ENCODE measurements at places on chromosomes 3 and 15.

GRCh38 chr15:80343554-80343992 is 60.6 kb upstream of the ARNT2 start:
- peak; percentile 89 for DNase-seq

DNA sequence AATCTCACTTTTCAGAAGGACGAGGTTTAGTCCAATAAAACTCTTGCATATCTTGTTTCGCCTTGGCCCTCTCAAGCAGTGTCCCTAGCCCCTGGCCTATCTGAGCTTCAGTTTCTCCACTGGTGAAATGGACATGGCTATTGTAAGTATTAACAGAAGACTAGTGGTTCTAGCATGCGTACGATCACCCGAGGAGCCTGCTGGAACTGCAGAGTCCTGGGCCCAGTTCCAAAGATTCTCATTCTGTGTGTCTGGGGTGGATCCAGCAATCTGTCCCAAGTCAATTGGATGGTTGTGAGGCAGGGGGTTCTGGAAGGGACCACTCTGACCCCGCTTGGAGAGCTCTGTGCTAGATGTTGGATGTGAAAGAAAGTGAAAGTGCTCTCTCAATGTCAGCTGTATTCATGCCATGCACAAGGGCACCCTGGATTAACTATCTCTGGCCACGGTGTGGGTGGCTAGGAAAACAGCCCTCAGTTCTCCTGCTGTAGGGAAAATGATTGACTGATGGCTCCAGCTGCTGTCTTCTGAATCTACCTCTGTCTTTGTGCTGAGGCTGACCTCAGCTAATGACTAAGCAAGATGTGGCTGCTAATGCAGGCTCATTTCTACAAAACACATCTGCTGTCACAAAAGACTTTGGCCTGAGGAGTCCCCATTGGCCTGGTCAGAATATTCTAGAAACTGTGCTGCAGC is 1.9 kb upstream of the PLA1A start:
- DNase-seq, result no peak

DNA sequence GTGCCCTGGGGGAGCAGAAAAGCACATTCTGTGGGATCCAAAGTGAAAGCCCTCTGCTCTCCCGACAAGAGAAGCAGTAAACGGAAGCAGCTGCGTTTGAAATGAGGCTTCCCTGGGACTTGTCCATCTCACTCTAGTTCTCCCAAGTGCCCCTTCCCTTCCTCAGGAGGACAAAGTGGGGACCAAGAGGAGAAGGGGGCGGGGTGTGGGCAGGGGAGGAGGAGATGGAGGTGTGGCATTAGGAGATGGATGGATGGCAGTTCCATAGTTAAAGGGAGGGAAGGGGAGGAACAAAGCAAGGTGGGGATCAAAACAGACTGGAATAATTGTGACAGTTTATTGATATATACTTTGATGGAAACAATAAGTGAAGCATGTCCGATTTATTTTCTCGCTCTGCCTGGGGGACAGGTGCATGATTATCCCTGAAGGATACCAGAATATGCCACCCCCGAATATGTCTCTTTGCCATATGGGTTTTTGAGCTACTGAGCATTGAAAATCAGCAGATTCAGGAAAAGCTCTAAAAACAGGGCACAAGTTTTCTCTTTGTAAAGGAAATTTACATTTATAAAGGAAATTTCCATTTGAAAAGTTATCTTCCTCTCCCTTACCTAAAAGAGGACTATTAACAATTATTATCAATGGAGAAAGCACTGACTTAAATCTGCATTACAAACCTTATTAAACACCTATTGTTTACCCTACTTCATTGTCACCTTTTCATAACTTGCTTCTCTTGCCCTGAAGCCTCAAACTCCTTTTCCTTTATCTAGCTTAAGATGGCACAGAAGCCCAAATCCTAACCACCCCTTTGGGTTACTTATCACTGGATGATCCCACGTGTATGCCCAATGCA is 58.9 kb upstream of the DAZL start:
- DNase-seq, result no peak

GRCh38 chr3:71466483-71466882 is 117.0 kb downstream of the FOXP1 start:
- DNase-seq, result peak; percentile 19

- no peak for DNase-seq
Measured at GRCh38 chr15:99895189-99895955, 162.1 kb upstream of the LYSMD4 start.

DNA sequence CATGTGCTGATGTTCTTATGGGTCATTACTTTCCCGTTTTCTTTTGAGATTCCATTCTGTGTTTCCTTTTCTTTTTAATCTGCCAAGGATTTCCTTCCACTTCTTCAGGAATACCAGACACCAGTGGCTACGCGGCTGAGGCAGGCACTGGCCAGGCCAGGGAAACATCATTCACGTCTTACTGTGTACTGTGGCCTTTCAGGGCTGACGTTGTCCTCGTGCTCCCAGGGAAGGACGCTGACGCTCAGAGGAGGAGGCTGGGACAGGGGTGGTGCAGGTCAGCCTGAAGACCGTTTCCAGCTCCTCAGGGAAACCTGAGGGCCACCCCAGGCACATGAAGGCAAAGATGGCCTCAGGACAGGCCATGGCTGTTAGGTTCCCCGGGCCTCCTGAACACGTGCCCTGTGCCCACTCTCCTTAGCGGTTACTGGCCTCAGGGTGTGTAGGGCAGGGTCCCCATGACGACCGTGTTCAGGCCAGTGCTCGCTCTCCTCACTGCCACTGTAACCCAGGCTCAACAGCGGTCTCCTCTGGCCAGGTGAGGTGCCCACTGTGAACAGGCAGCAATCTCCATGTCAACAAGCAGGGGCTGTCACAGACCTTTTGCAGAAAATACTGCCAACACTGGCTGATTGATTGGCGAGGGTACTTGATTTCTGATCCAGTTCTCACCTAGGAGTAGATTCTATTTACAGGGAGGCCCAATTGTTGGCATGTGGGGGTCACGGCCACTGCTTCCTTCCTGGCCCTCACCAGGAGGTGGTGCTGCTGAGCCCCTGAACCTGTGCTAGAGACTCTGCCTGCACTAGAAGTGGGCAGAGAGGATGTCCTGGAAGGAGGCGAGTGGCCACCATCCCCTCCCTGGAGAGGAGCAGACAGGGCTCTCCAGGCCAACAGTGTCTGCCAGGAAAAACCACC is 169.5 kb downstream of the ATP10A start:
- DNase-seq, result peak; percentile 22

- DNase-seq, result no peak
Measured at GRCh38 chr3:99767291-99767690, 50.4 kb upstream of the CMSS1 start.

GRCh38 chr15:92492551-92493115 is 99.0 kb downstream of the ST8SIA2 start:
- no peak for DNase-seq

- DNase-seq, result no peak
Measured at GRCh38 chr3:87901141-87901540, 157.7 kb downstream of the CGGBP1 start.

DNA sequence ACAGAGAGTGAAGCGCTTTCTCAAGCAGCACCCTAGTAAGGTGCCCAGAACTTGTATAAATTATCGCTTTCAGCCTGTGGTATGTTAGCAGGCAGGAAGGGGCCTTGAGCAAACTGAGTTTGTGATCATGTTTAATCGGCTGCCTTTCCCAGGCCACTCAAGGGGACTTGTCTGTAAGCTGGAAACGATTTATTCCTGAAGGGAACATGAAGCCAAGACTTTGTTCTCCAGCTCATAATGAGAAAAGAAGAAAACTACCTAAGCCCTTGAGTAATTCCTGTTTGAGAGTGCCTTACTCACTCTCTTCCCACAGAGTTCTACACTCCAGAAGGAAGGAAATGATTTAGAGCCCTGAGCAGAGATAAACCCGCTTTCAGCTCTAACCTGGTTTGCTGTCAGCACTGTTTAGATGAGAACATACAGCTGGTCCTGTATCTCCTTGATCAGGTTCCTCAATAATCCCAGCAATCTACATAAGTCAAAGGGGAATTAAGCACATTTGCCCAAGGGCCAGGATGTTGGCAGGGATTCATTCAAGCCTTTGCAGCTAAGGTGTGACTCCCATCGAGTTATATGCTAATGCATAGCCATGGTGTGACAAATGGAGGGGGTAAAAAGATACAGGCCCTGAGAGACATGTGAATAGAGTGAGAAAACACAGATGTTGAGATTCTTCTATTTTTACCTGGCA is 187.7 kb upstream of the SLC24A5 start:
- no peak for DNase-seq

- DNase-seq, result no peak
Measured at GRCh38 chr3:123123716-123124616, 57.1 kb downstream of the PDIA5 start.

DNA sequence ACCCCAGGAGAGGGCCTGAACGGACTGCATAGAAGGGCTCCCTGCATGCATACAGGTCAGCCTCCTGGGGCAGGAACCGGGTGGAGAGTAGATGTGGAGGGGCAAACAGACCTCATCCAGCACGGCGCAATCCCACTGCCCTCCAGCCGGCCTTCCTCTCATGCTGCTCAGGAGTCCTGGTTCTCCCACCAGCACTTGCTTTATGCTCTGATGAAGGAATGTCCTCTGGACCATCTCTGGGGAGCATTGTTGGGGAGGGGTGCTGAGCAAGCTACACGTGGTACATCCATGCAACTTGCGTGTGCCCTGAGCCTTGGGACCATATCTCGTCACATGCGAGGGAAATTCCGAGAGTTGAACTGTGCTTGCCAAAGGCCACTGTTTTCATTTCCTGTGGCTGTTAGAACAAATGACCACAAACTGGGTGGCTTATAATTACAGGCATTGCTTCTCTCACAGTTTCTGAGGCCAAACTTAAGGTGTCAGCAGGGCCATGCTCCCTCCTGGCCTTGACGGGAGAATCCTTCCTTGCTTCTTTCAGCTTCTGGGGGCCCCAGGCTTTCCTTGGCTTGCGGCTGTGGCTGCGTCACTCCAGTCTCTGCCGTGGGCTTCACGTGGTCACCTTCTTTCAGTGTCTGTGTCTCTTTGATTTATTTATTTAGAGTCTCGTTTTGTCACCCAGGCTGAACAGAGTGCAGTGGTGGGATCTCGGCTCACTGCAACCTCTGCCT is 12.2 kb downstream of the SELENOS start:
- DNase-seq, result no peak

GRCh38 chr3:195256639-195257453 is 14.1 kb downstream of the XXYLT1 start:
- no peak for DNase-seq

- DNase-seq, result no peak
Measured at GRCh38 chr3:141684758-141685157, 53.3 kb upstream of the RNF7 start.

DNA sequence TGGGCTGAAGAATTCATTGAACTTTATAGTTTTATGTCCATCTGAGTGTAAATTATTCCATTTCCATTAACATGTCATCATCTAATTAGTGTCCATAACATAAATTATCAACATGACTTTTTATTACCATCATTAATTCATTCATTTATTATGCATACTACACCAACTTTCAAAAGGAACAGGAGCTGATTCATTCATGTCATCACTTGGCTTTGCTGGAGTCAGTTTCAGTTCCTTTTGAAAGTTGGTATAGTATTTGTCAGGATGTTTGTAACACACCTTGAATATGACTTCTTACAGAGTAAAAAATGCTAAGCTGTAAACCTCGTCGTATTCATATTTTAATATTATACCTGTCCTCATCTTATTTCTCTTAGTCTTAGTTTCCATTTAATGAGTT is 298.0 kb upstream of the RBMS3 start:
- no peak for DNase-seq

GRCh38 chr3:17505856-17506255 is 236.6 kb downstream of the TBC1D5 start:
- DNase-seq, result peak; percentile 48

GRCh38 chr3:57234613-57235575 is 7.4 kb downstream of the APPL1 start:
- no peak for DNase-seq

GRCh38 chr15:99100245-99101173 is 4.4 kb upstream of the SYNM start:
- peak; percentile 71 for DNase-seq

- DNase-seq, result peak; percentile 47
Measured at GRCh38 chr3:154018100-154018696, 103.0 kb upstream of the ARHGEF26 start.

DNA sequence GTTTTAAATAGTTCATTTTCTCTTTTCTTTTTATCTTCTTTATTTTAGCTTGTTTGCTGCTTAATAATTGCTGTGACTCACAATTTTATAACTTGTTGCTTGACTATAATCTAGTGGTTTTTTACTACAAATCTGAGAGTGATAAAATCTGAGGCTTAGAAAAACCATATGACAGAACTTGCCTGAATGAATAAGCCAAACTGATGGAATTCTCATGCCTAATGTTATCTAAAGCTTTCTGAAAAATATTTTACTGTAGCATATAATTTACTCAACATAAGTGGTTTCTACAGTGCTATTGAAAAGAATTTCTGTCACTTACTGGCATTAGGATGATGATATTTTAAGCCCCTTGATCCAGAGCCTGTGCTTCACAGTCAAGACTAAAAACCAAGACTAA is 175.1 kb downstream of the VGLL3 start:
- no peak for DNase-seq

DNA sequence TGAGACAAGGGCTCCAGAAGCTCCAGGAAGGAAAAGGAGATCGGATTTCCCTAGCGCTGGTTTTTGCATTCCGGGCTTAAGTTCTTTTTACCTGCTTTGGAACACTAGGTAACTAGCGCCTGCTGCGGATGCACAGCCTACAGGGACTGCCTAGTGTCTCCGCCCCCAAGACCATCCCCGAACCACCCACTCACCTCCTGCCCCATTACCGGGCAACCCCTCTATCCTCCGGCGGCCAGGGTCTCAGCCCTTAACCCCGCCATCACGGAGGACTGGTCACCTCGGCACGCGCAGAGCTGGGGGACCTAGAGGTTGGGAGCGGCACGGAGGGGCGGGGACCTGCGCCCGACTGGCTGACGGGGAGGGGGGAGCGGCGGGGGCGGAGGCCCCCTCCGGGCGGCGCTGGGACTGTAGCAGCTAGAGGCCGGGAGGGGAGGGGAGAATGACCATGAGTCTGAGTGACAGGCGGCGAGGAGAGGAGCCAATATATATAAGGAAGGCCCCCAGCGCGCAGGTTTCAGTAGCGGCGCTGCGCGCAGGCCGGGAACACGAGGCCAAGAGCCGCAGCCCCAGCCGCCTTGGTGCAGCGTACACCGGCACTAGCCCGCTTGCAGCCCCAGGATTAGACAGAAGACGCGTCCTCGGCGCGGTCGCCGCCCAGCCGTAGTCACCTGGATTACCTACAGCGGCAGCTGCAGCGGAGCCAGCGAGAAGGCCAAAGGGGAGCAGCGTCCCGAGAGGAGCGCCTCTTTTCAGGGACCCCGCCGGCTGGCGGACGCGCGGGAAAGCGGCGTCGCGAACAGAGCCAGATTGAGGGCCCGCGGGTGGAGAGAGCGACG is at the start of gene DLL4:
Gene DLL4 (plus strand): TSS at position 520 of the 839 bp plus-strand sequence. CDS start 329 bp downstream, outside the sequence.
- no peak for DNase-seq

DNA sequence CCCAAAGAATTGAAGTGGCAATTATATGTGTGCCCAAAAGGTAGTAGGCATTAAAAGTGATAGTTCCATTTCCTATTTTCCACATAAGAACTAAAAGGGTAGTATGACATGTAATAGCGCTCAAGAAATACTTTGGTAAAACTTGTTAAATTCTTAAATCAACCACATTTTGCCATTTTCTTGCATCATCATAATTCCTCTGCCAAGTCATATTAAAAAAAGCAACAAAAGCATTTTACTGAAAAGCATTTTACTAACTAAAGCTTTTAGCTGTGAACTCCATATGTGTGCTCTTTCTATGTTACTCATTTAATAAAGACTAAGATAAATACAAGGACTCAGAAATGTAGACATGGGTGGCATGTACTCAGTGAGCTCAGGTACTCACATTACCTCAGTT is 70.1 kb downstream of the GPR160 start:
- DNase-seq, result peak; percentile 20

- no peak for DNase-seq
Measured at GRCh38 chr3:13881536-13882410, 1.9 kb upstream of the WNT7A start.

- DNase-seq, result peak; percentile 73
Measured at GRCh38 chr3:133443649-133444422, 44.0 kb downstream of the BFSP2 start.
